ENCODE measurements at places on chromosomes 3 and 15.

DNA sequence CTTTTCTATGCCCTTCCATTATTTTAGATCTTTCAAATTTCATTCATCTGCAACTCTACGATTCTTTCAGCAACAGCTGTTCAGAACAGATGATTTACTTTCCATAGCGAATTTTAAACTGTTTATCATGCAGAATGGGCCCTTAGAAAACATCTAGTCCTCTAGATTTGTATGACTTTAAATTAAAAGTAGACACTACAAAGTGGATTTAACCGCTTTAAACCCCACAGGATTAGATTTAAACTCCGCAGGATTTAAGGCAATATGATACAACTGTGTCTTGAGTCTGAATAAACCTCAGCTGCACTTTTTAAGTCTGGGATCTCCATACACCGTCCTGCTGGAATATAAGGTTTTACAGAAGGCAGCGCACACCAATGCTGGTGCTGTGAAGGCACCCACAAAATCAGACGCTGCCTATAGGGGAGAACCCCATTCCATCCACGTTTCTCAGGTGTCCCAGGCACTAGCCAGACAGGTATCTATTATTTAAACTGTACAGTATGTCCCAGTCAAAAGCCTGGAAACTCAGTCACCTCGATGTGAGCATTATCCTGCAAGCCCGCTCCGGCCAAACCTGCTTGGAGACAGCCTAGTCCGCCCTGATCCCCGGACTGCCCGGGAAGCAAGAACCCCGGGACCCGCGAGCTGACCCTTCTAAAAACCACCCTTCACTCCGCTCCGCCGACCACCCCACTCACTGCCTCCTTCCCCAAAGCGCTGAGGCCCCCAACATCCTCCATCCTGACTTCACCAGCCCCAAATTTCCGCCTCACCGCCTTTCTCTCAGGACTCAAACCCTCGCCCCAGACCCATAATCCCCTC lies 768 bp downstream of the ANO10 start:
- DNase-seq: no peak

DNA sequence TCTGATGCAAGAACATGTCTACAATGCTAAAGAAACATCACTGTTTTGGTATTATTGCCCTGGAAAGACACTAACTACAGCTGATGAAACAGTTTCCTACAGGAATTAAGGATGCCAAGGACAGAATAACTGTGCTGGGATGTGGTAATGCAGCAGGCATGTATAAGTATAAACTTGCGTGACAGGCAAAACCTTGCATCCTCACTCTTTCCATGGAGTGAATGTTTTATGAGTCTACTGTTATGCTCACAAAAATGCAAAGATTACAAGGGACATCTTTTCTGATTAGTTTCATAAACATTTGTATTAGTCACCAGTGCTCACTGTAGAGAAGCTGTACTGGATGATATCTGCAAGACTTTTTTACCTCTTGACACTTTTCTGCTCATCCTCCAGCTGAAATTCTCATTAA lies 143.6 kb downstream of the NAALADL2 start:
- no peak for DNase-seq

- DNase-seq: no peak
Measured at GRCh38 chr15:78768531-78769408, 42.5 kb downstream of the ADAMTS7 start.

GRCh38 chr3:127739347-127740135 lies 66.8 kb downstream of the ABTB1 start:
- DNase-seq: peak; percentile 33

DNA sequence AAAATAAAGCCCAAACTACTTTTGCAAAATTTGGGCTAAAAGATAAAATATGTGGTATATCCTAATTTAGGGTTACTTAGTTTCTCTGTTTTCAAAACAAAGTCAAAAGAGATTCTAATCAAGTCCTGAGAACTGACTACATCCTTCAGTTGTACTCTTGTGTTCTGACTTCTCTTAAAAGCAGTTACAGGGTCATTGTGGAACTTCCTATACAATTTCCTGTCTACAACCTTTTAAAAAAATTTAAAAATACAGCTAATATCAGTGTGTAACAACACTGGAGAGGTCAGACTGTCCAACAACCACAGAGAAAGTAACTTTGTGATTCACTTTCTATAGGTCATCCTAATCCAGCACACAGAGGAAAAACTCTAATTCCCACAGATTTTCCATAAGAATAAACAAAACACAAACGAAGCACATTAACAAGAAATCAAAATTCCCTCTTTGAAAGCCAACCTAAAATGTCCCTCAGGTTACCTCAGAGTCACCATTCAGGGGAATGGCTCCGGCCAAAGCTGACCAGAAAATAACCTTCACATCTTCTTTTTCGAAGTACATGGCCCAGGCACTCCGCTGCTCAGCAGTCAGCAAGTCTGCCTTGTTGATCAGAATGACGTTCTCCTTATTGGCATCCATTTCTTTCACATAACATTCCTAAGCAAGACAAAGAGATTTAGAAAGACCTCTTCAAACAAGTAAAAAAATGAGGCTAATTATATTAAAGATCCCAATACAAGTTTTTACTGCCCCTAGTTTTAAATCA lies 13.3 kb downstream of the LSG1 start:
- no peak for DNase-seq
